ENCODE measurements at places on chromosomes 11 and 22.

- no peak for DNase-seq
Observed at GRCh38 chr11:39732001-39732400, 1727.5 kb downstream of the LRRC4C start.

DNA sequence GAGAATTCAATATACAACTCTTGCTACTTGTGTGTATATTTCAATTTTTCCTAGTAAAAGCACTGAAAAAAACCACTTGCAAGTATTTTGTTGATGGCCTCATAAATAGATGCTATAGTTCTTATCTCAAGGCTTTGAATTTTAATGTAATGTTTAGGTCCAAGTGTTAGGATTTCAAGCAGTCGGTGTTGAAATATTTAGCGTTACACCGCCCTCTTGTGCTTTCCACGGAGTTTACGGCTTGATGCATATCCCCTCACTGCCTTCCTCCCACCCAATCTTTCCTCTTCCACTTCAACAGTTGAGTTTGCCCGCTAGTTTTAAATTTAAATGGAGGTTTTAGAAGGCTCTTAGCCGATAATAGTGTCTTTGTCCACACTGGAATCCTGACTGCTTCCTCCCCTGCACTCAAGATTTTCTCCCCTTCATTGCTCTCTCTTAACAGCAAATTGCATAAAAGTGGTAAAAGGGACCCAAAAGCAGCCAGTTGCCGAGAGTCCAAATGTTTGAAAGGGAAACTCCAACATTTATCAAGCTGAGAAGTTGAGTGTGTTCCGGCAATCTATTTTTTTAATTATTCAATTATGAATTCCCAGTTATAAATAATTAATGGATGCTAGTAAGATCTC lies 25.9 kb upstream of the HTATIP2 start:
- peak; percentile 40 for DNase-seq

DNA sequence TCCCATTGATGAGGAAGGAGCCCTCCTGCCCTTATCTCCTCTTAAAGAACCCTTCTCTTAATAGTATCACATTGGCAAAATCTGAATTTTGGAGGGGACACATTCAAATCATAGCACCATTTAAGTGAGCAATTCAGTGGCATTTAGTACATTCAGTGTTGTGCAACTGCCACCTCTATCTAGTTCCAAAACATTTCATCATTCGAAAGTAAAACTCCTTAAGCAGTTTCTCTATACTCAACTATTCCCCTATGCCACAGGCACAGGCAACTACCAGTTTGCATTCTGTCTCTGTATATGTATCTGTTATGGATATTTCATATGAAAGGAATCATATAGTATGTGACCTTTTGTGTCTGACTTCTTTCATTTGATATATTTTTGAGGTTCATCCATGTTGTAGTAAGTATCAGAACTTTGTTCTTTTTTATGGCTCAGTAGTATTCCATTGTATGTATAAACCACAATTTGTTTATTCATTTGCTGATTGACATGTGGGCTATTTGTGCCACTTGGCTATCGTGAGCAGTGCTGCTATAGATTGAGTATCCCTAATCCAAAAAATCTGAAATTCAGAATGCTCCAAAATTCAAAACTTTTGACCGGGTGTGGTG lies 22.9 kb downstream of the FAR1 start:
- DNase-seq, result no peak

DNA sequence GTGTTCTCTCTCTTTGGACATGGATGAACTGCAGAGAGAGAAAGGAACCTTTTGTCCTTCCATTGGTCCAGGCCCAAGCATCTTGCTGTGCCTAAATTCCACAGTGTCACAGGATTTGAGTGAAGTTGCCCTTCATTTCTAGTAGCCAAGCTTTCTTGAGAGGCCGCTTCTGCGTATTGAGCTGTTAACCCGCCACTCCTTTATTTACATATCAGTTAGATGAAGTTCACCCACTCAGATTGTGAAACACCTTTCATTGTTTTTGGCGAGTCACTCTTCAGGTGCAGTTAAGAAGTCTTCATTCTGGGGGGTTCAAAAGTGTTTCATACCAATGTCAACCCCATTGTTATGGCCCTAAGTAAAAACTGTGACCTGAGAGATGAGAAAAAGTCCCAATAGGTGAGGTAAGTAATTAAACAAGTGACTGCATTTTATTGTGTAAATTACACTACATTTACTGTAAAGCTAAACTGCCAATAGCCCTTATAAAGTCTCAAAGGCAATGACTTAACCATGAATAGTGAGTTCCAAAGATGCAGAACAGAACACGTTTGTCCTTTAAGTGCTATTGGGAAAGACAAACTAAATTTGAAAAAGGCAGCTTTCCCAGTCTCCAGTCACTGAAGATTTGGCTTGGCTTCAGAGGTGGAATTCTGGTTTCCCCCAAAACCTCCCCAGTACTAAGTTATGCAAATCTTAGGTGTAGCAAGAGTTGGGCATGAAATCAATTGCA lies 61.0 kb downstream of the APIP start:
- DNase-seq, result no peak

DNA sequence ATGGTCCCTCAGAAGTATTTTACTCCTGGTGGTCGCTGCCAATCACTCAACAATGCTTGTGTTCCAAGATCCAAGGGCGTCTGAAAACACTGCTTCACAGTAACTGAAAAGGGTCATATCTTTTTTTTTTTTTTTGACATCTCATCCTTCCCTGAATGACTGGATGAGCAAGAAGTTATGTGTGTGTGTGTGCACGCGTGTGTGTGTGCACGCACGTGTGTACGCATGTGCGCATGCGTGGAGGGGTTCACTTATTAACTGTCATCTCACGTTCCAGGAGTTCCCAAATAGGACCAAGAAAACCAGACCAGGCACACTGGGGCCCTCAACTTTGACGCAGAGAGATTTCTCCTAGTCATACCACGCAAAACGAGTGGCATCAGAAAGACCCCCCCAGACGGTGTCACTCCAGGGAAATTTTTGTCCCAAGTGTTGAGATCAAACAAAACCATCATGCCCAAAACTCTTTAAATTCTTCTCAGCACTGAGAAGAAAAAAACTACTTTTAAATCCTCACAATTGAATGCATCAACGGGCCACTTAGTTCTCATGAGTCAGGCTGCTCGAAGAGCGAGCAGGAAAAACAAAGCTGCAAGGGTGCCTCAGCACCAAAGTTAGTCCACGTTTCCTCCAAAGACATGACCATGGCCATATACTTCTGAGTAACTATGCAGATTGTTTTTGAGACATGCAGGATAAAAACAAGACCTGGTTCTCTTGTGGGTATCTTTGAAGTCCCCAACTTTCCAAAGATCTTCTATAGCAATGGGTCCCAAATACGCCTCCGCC lies 12.9 kb downstream of the MN1 start:
- no peak for DNase-seq

- no peak for DNase-seq
Observed at GRCh38 chr22:50016988-50017700, 4.6 kb upstream of the IL17REL start.

DNA sequence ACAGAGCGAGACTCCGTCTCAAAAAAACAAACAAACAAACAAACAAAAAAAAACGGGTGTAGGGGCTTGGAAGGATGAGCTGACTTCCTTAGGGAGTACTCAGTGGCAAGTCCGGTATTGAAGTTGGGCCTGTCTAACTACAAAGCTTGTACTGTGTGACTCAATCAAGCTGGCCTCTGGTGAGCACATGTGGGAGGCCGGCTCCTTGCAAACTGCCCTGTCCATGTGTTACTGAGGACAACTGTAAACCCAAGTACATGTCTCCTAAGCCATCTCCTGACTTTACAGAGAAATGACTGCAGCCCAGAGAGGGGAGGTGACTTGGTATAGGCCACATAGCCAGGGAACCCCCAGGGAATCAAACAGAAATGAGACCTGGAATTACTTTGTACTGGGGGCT lies 11.6 kb downstream of the RIBC2 start:
- DNase-seq, result peak; percentile 72

GRCh38 chr11:35380603-35381002 lies 38.8 kb downstream of the SLC1A2 start:
- no peak for DNase-seq

Data from fibroblast of mammary gland (primary cell).